ENCODE measurements at places on chromosomes 6 and 20.

- no peak for DNase-seq
- H3K27ac ChIP-seq, result no peak overlapping the region
- no peaks in the 10 kb centered on the region for H3K4me1 ChIP-seq
Measured at GRCh38 chr6:87879132-87879861, 168.3 kb upstream of the SPACA1 start.

- peaks cover 9% of the 10 kb centered on the region for H3K27me3 ChIP-seq
- H3K36me3 ChIP-seq, result no peaks in the 10 kb centered on the region
Measured at GRCh38 chr6:30800871-30801270, 56.5 kb upstream of the IER3 start.

- DNase-seq, result no peak
- H3K4me1 ChIP-seq, result peaks cover 12% of the 10 kb centered on the region
Measured at GRCh38 chr6:149936743-149937142, 5.1 kb upstream of the ULBP2 start.

DNA sequence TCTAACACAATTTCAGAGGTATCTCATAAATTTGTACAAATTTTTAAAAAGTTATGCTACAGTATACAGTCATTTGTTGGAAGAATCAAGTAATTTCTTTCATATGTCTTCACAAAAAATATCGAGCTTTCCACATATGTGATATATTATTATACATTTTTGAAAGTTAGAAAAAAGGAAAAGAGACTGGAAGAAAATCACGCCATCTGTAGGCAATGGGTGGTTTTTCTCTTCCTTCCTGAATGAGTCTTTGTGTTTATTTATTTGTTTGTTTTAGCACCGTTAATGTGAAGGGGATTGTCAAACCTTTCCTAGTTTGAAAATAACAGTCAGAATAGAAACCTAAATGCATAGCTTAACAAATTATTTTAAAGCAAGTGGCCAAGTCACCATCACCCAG is 130.6 kb downstream of the SYNDIG1 start:
- DNase-seq, result no peak
- no peaks in the 10 kb centered on the region for H3K4me1 ChIP-seq
- H3K27me3 ChIP-seq, result peaks cover 2% of the 10 kb centered on the region
- H3K27ac ChIP-seq, result no peak overlapping the region

GRCh38 chr6:7439228-7439627 is 49.6 kb downstream of the RIOK1 start:
- H3K27me3 ChIP-seq, result peaks cover 7% of the 10 kb centered on the region
- DNase-seq, result peak; percentile 11
- H3K27ac ChIP-seq, result no peak overlapping the region
- H3K4me1 ChIP-seq, result peaks cover 18% of the 10 kb centered on the region

DNA sequence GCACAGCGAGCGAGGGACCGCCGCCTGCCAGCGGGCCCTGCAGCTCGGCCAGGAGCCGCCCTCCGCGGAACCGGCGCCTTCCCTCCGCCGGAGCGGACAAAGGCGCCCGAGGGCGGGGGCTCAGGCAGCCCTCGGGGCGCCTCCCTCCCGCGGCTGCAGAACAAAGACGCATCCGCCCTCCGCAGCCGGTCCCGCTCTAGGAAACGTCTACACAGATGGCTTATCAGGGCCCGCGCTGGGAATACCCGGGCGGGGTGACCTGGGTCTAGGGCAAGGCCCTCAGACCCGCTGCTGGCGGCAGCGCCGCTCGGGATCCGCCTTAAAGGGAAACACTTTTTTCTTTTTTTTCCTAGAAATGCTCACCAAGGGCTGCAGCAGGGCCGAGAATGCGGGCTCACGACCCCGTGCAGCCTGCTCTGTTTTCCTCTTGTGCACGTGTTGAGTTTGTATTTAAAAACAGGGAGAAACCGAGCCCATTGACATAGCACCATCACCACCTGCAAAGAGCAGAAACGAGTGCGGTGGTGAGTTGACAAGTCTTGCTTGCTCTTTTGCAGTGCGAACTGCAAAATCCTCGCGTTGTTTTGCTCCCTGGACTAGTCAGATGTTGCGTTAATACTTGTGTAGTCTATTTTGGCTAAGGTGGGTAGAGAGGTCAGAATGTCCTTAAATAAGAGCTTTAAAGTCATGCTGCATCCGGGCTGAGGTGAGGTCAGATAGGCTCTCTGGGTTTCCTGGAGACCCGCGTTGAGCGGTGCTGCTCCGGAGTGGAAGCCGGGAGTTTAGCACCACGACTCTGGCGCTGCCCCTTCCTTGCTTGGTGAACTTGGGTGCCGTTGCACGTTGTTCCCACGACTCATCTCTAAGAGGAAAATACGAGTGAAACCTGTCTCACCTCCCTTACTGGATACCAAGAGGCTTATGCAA is 1.1 kb upstream of the RPS6KA2 start:
- H3K4me3 ChIP-seq, result peak overlapping the region; percentile 93
- H3K4me1 ChIP-seq, result peaks cover 18% of the 10 kb centered on the region
- DNase-seq, result peak; percentile 51
- peaks cover 14% of the 10 kb centered on the region for H3K27me3 ChIP-seq
- no peak overlapping the region for H3K27ac ChIP-seq

- no peak overlapping the region for H3K27ac ChIP-seq
- no peaks in the 10 kb centered on the region for H3K4me1 ChIP-seq
- no peak for DNase-seq
- H3K36me3 ChIP-seq, result no peaks in the 10 kb centered on the region
- no peak overlapping the region for H3K4me3 ChIP-seq
Measured at GRCh38 chr6:125174626-125175025, 21.1 kb downstream of the TPD52L1 start.

GRCh38 chr6:164612751-164613150 is 696.7 kb downstream of the C6orf118 start:
- H3K4me1 ChIP-seq, result no peaks in the 10 kb centered on the region
- no peaks in the 10 kb centered on the region for H3K36me3 ChIP-seq
- no peaks in the 10 kb centered on the region for H3K27me3 ChIP-seq
- no peak overlapping the region for H3K27ac ChIP-seq
- no peak for DNase-seq
- H3K4me3 ChIP-seq, result no peak overlapping the region

DNA sequence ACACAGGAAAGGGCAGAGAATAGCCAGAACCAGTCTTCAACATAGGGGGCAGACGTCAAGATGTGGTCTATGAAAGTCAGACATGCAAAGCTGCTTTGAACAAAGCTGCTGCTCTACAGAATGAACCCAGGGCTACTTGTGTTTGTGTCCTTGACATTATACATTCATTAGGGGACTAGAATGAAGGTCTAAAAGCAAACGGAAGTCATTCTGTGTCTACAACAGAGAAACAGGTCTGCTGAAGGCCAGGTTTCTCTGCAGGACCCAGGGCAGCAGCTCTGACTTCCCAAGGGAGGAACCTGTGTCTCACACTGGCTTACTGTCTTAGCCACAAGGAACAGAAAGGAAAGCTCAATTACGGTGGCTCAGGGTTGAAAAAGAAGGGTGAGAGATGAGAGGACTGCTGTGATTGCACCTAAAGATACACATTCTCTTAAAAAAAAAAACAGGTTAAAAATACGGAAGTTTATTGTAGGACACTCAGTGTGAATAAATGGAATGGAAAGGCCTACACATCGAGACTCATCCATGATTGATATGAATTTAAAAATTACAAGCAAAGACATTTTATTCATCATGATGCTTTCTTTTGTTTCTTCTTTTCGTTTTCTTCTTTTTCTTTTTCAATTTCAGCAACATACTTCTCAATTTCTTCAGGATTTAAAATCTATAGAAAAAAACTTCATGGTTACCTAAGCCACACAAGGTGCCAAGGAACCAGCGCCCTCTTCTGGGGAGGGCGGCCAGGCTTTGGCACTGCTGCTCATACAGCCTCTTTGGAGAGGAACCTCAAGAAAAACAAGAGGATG is 6.7 kb downstream of the PSMA7 start:
- peaks cover 25% of the 10 kb centered on the region for H3K4me1 ChIP-seq
- H3K27me3 ChIP-seq, result no peaks in the 10 kb centered on the region
- no peak overlapping the region for H3K27ac ChIP-seq
- H3K4me3 ChIP-seq, result no peak overlapping the region
- peaks cover 30% of the 10 kb centered on the region for H3K36me3 ChIP-seq
- peak; percentile 60 for DNase-seq

DNA sequence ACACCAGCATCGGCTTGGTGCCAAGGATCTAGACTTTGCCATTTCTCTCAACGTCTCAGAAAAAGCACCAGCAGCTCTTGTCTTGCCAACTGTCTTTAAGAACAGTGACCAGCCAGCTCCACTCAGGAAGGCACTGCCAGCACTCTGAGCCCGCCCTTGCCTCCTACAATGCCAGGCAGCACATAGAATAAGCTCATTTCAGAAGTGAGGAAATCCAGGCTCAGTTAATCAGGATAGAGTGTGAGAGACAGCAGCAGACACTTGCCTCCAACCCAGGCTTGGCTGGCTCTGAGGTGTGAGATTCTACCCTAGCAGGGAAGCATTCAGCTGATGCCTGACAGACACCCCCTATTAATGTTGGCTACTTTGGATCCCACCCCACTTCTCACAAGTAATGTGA is 4.3 kb upstream of the SYNDIG1 start:
- no peaks in the 10 kb centered on the region for H3K36me3 ChIP-seq
- peaks cover 9% of the 10 kb centered on the region for H3K27me3 ChIP-seq
- H3K4me1 ChIP-seq, result no peaks in the 10 kb centered on the region
- no peak overlapping the region for H3K27ac ChIP-seq

DNA sequence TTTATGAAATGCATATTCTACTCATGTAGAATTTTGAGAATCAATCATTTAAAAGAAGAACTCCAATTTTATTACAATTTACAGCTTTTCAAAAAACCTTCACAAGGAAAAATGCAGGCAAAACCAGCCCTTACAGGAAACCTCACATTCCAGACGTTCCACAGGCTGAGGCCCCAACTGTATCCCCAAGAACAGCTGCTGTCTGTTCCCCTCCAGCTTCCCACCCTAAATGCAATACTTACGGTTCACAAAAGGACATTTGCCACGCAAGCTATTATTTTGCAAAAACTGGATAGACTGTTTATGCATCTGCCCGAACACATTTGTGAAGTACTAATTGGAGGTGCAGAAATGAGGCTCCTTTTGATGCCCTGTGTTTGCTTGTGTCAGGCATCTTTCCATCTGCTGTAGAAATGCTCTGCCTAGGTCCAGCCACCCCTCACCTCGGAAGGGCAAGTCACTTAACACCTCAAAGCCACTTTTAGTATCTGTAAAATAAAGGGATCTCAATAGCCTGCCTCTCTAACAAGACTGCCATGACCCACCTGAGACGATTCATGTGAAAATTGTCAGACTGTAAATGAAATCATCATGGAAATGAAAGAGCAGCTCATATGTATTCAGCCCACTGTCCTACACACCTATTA is 26.5 kb downstream of the PDE10A start:
- H3K4me1 ChIP-seq, result no peaks in the 10 kb centered on the region
- no peak for DNase-seq
- H3K27me3 ChIP-seq, result peaks cover 4% of the 10 kb centered on the region
- H3K4me3 ChIP-seq, result no peak overlapping the region
- H3K27ac ChIP-seq, result no peak overlapping the region

DNA sequence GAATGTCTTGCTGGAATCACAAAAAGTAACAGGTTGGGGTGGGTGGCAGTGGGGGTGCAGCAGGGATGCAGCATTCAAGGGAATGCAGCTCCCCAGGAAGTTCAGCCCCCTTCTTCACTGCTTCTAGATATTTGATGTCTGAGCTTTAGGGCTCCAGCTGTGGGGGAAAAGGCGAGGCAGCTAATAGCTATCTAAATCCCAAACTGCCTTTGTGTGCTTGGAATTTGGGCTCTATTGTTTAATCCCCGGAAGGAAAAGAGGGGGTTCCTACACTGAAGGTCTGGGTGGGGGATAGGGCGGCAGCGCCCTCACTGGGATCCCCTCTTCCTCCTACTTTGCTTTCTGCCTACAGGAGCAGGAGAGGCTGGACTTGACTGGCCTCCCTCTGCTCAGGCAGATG is 116.5 kb downstream of the SOBP start:
- peaks cover 8% of the 10 kb centered on the region for H3K4me1 ChIP-seq
- no peak overlapping the region for H3K27ac ChIP-seq
- H3K27me3 ChIP-seq, result peaks cover 2% of the 10 kb centered on the region
- no peaks in the 10 kb centered on the region for H3K36me3 ChIP-seq
- DNase-seq, result no peak

DNA sequence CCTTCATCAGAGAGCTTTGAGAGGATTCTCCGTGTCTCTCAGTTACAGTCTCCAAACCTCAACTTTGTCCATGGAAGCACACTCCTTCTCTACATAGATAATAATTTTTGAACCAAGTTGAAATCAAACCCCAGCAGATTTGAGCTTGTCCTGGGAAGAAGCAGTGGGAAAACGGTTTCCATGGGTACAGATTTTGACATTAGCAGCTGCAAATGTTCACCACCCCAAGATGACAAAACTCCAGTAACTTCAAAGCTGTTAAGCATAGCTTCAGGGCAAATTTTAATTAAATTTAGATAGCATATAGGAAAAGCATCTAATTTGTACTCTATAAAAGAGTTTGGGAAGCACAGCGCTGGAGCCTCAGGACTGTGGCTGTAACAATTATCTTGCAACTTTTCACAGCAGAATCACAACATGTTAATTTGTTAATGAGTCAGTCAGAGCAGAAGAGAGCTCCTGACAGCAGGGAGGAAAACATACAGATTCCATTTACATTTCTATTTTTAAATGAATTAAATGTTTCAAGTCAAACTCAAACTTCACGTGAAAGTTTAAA is 240.7 kb downstream of the BMP7 start:
- H3K4me1 ChIP-seq, result no peaks in the 10 kb centered on the region
- no peak overlapping the region for H3K4me3 ChIP-seq
- H3K36me3 ChIP-seq, result no peaks in the 10 kb centered on the region
- DNase-seq, result no peak

- peak within 1 kb of the TSS; percentile 60 for H3K27ac ChIP-seq
- H3K4me3 ChIP-seq, result peak within 1 kb of the TSS; percentile 86
- DNase-seq, result peak; percentile 57
Measured at GRCh38 chr6:31403283-31404060, at the start of gene MICA. TSS of gene MICA (plus strand) at chr6:31403595. CDS start at chr6:31403633, 38 bp downstream.

- no peak for DNase-seq
- peaks cover 17% of the 10 kb centered on the region for H3K4me1 ChIP-seq
- peak overlapping the region; percentile 66 for H3K4me3 ChIP-seq
Measured at GRCh38 chr20:58855506-58856389, 3.2 kb downstream of the GNAS start.

GRCh38 chr6:44854712-44855443 is 467.4 kb downstream of the CDC5L start:
- H3K27ac ChIP-seq, result no peak overlapping the region
- H3K36me3 ChIP-seq, result peaks cover 4% of the 10 kb centered on the region
- DNase-seq, result no peak
- H3K27me3 ChIP-seq, result no peaks in the 10 kb centered on the region
- no peak overlapping the region for H3K4me3 ChIP-seq
- peaks cover 2% of the 10 kb centered on the region for H3K4me1 ChIP-seq

DNA sequence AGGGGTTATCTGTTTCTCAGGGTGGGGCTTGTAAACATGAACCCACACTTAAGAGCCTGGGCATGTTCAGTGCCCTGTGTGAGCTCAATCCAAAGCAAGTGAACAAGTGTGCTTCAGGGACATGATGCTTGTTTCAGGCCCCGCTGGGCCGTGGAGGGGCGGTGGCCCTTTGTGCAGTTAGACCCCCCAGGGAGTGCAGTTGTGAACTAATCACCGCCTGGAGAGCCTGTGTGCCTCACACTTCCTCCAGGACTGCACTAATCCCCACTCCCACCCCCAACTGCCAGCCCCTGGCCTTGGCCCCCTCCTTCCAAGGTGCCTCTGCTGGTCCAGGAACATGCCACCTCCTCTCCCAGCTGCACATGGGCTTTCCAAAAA is 58.1 kb downstream of the RREB1 start:
- H3K36me3 ChIP-seq, result peaks cover 7% of the 10 kb centered on the region
- no peak overlapping the region for H3K4me3 ChIP-seq
- peaks cover 51% of the 10 kb centered on the region for H3K4me1 ChIP-seq
- H3K27ac ChIP-seq, result no peak overlapping the region

GRCh38 chr6:112180095-112180820 is 74.1 kb downstream of the LAMA4 start:
- H3K27me3 ChIP-seq, result peaks cover 8% of the 10 kb centered on the region
- DNase-seq, result peak; percentile 37
- H3K36me3 ChIP-seq, result no peaks in the 10 kb centered on the region
- H3K4me3 ChIP-seq, result no peak overlapping the region

Data from memory B cell (primary cell).